ENCODE measurements at places on chromosomes 2 and 18.

DNA sequence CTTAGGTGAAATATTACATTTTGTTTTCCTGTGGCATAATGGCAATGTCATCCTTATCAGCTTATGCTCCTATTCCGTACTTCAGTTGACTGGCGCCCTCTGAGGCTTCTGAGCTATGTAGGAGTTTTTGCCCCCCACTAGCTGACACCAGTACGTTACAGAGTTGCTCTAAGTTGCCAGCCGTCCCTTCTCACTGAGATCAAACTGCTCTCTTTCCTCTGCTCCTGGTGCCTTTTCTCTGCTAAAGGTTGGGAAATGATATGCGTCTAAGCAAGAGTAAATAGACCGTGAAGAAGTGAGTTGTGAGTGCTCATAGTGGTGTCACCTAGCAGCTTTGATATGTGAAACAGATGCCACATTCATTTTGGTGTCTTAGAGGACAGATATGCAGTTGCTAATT, 99.2 kb downstream of the RAPGEF4 start:
- DNase-seq, result no peak

DNA sequence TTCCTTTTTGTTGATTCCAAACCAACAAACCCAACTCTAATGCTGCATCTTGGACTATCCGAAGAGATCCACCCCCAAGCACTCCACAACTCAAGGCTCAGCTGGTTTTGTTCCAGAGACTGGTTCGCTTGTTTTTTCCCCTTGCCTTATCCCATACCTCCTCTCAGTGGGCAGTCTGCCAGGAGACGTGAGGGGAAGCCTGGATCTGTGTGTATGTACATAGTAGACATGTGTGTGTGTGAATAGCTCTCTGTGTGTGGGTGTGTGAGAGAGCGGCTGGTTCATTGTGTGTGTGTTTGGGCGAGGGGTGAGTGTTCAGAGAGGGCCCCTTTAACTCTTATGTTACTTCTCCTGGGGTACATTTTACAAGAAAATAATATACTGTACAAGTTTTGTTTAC, 94.4 kb downstream of the NRP2 start:
- no peak for DNase-seq

- no peak for DNase-seq
Observed at GRCh38 chr2:157255746-157256145, 1.8 kb upstream of the GALNT5 start.

DNA sequence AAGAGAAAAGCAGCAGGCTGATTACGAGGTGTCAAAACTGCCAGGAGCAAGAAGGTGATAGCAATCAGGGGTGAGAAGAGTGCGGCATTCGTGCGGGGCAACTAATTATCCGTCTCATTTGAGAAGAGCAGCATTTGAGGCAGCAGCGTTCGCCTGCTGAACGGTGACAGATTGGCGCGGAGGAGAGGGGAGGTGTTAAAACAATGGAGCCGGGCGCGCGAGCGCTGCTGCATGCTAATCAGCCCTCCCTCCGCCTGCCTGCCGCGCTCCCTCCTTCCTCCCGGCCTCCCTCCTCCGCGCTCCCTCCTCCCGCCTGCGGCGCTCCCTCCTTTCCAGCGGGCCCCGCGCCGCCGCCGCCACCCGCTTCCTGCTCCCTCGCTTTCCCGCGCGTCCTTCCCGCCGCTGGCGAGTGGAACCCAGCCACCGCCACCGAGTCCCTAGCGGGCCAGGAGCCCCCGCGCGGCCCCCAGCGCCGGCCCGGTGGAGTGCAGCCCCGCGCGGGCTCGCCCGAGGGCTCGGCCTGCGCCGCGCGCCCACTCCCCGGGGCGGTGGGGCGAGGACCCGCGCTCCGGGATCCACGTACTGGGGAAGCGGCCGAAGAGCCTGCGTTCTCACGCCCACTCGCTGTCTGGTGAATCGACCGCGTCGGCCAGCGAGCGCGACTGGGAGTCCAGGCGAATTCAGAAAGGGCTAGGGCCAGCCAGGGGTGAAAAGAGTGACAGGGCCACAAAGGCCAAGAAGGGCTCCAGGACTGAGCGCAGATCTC, 69.5 kb upstream of the PSMD14 start:
- peak; percentile 73 for DNase-seq

DNA sequence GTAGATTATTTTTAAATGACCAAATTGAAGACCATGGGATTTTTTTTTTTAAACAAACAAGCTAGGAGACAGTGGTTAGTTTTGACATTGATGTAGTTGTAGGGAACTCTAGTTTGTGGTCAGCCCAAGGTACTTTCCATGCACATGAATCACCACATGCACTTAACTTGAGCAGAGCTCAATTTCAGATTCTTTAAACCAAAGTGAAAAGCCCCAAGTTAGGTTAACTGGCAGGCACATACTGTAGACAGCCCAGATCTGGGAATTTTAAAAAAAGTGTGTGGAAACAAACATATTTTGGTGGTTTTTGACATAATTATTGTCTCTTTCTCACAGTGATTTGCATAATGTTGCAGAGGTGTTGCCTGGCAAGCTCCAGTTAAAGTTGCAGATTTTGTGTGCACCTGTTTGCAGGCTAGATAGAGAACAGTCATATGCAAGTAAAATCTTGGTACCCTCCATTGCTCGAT, 88.4 kb downstream of the BCL2L11 start:
- no peak for DNase-seq

Measured in coronary artery (tissue), 2 donors.